Osteocyte (in vitro differentiated cells): ENCODE measurements at places on chromosomes 1 and 21. TPM values are rescaled to one million over a fixed set of nuclear protein-coding genes. Genes with fewer than 3 reads are reported as not detected.

DNA sequence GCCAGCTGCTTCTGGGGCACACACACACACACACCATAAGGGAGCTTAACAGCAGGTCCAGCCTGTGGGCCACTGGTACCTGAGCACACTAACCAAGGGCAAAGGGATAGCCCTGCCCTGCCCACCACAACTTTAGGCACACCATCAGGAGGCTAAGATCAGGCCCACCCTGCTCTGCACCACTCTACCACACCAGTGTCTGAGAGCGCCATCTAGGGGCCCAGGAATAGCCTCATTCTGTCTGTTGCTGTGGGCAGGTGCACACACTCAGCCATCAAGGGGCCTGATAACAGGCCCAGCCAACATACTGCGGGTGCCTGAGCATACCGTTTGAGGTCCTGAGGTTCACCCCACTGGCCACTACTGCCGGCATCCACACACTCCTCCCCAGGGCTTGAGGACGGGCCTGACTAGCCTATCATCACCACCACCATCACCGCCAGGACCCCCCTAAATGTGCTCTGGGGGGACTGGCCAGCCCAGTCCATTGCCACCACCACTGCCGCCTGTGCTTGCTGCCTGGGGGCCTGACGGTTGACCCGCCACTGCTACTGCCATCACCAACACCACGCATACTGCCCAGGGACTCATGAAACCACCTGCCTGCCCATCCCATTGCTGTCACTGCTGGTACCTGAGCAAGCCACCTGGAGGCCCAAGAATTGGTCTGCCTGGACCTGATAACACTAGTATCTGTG, 31.3 kb downstream of the NSL1 start:
- no peak for DNase-seq

- no peak for DNase-seq
Observed at GRCh38 chr1:78095593-78095992, 49.8 kb downstream of the GIPC2 start.

DNA sequence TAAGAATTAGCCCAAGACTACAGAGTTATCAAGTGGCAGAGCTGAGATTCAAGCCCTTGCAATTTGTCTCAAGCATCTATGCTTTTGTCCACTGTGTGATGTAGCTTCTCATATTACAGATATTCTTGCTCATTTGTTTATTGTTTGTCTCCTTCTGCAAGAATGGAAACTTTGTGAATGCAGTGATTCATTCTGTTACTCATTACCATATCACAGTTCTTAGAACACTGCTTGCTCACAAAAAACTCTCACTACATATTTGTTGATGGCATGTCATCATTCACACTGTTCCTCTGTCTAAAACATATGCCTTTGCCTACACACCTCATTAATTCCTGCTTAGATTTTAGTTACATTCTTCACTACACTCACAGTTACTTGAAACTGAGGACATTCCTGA, 1198.9 kb downstream of the PLA2G4A start:
- no peak for DNase-seq

GRCh38 chr1:151072224-151072623, 1.7 kb downstream of the GABPB2 start:
- DNase-seq, result no peak

FMO3 gene
- 1.0 and 1.6 TPM in 2 replicates for total RNA-seq

GRCh38 chr1:47187926-47188250, 1.9 kb downstream of the PDZK1IP1 start:
- DNase-seq, result no peak

GRCh38 chr1:163013826-163014600, 55.1 kb upstream of the RGS4 start:
- DNase-seq, result no peak

NUF2 gene
- 5.2 and 6.8 TPM in 2 replicates for total RNA-seq

- no peak for DNase-seq
Observed at GRCh38 chr1:82116105-82116504, 315.4 kb downstream of the ADGRL2 start.

- DNase-seq, result no peak
Observed at GRCh38 chr1:245874942-245875580, 632.0 kb downstream of the SMYD3 start.

GRCh38 chr1:236282425-236282716, 613 bp upstream of the ERO1B start:
- no peak for DNase-seq

DNA sequence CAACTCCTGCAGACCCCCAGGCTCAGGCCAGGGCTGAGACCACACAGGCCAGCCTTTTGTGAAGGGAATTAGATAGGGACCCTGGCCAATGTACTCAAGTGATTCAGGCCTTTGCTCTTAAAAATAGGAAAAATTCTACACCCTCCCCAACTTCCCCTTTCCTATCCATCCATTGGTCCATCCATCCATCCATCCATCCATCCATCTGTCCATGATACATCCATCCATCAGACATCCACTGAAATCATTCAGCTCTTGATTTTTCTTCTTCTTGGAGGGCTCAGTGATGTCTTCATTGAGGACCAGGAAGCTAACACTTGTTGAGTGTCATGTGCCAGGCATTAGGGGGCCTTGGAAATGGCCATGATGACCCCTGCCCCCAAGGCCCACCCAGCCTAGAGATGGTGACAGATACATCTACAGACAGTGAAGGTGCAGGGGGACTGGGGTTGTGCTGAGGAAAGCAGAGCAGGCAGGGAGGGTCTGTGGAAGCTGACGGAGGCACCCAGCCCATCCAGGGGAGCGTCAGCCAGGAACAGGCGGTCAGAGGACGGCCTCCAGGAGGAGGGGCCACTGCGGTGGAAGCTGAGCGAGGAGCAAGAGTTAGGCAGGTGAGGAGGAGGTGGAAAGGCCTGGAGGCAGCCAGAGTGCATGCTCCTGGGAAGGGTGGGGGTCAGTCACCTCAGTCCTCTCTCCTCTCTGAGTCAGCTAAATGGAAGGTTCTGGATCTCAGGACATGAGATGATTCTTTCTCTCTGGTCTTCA, 81.9 kb downstream of the EPHB2 start:
- DNase-seq, result no peak

CNIH3 gene
- total RNA-seq, result 4.2 and 5.5 TPM in 2 replicates

DNA sequence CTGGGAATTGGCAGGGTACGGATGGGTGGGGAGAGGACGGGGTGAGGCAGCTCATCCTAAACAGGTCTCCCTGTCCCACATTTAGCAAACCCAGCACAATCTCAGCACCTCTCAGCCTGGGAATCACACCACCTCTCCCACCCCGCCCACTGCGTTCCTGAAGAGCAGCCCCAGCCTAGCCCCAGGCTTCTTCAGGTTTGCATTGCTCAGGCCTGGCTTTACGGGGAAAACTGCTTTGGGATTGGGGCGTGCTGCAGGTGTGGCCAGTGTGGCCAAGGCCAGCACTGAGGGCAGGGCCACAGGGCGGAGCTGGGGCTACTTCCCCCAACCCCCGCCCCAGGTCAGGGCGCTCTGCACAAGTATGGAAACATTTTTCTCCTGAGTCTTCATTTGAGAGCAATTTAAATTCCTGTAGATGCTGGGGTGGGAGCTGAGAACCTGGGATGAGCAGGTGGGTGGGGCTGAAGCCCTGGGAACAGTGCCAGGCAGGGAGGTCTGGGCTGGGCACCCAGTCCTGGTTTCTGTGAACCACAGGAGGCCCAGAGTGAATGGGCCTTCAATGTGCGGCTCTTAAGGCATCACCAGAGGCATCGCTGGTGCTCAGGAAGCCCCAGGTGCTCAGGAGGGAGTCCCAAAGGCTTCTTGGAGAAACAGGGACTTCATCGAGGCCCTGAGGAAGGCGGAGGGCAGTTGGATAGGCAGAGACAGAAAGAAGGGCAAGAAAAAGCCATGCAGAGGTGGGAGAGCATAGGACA, 24.1 kb downstream of the TNNT2 start:
- DNase-seq, result no peak

DNA sequence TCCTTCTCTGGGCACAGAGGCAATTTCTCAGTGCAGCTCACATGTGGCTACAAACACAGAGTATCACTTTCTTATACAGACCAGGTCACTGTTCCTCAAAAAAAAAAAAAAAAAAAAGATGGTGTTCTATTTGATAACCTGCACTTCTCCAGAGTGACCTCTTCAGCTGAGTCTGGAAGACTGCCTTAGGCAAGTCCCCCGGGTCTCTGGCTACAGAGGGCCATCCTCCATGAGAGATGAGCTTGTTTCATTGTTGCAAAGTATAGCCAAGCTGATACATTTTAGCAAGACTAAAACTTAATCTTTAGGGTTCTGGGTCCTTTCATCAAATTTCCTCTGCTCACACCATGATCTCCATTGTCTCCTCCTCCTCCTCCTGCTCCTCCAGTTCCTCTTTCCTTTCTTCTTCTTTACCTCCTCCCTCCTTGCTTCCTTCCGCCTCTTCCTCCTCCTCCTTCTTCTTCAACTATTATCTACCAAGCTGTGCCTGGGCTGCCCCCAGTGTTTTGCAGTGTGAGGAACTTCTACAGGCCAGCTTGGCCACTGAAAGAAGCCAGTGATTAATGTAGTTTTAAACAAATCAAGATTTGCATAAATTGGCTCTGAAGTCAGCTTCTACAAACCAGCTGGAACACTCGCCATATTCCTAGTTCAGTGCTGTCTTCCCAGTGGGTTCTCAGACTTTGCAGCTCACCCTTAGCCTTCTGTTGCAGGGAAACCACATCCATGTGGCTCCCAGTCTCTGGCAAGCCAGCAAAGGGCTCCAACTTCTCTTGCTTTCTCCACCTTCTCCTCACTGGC, 139.4 kb downstream of the RUNX1 start:
- DNase-seq, result no peak

LCE6A gene
- total RNA-seq, result not detected in 2 replicates

ARHGAP29 gene
- 180 and 187 TPM in 2 replicates for total RNA-seq

DNA sequence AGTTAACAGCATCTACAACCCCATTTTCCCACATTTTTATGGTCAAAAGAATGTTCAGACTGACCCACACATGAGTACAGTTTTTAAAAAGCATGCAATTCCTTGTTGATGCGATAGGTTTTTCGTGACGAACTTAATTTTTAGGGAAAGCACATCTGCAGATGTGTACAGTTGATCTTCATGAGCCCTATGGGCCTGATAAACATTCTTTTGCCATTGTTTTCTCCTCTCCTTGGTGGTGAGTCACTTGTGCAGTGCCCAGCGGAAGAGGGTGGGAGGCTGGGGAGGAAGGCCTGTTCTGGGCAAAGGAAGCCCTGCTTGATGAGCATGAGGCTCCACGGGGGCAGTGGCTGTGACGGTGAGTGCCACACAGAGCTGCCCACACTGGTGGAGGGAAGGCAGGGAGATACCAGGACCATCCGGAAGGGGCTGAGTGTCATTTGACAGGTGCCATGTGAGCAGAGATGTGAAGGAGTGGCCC, 5.3 kb downstream of the ARF1 start:
- no peak for DNase-seq

DNA sequence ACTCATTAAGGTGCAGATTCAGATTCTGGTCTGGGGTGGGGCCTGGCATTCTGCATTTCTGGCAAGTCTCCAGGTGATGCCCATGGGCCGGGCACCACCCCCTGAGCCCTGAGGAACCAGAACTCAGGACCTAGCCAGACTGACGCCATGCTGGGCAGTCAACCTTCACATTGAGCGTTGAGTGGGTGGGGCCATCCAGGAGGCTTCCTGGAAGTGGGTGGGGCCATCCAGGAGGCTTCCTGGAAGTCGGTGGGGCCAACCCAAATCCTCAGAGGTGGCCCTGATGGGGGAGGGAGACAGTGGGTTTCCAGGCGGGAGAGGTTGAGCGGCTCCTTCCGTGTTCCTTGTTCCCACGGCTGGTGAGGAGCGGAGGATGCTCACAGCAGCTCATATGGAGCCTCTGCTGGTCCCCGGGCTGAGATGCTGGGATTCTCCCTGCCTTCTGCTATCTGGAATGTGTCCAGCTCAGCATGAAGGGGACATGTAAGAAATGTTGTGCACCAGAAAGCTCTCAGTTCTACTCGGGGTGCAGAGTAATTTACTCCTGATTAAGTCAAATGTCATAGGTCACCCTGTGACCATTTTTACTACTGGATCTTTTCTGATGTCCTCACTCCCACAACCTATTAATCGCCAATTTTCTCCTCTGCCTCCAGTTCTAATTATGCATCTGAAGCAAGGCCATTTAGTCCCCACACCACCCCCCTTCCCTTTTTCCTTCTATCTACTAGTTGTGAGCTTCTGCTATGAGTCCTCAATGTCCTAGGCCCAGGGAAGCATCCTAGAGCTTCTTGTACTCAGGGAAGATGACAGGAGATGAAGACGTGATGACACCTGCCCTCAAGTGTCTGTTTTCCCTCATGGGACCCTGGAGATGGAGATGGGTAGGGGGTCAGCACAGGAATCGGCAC, 435.4 kb downstream of the PTPRU start:
- DNase-seq, result peak; percentile 65

GRCh38 chr1:66678146-66678545, 74.1 kb upstream of the DYNLT5 start:
- DNase-seq, result no peak

GRCh38 chr1:205791568-205792180, 16.4 kb upstream of the RAB29 start:
- no peak for DNase-seq

USH2A gene
- not detected in 2 replicates for total RNA-seq

GRCh38 chr1:110356379-110356778, 17.2 kb downstream of the RBM15 start:
- no peak for DNase-seq

VAV3 gene
- total RNA-seq, result not detected in 2 replicates

GRCh38 chr1:51750218-51750617, 128.3 kb downstream of the NRDC start:
- DNase-seq, result no peak

DNA sequence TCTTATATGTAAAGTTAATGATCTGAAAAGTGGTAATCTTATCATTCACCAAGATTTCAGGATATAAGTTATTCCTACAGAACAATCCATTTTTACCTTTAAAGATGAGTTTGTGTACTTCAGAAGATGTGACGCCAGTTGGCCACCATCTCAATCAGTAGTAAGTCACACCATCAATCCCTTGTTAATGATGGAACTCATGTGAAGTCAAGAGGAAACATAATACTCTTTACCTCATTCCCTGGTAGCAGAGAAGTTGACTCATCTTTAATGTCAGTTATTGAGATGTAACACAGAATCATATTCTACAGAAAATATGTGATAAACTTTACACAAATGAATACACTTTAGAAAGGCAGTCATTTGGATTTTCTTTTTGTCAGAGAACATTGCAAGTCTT, 38.2 kb downstream of the MRPL39 start:
- DNase-seq, result no peak

DNA sequence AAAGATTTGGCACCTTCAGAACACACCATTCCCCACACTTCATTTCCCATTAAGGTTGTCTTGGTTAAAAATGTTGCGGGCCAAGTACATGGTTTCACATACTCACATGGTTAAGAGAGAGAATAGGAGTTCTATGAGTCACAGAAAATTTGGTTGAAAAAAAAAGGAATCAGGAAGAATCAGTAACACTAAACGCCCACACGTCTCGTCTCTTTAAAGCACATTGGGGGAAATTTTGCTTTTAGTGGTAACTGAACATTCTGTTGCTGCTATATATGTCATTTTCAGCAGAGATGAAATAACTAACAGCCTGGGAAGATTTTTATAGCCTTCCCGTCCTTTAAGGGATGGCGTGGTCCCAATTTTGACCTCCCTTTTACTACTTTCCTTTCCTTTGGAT, 132.9 kb upstream of the ERG start:
- DNase-seq, result no peak

GCSAML gene
- total RNA-seq, result not detected in 2 replicates
